ENCODE measurements at places on chromosomes 4 and X.

- no peak for DNase-seq
Measured at GRCh38 chrX:79146640-79147390, 2.3 kb downstream of the GPR174 start.

- DNase-seq: no peak
Measured at GRCh38 chr4:55445921-55446577, 50.3 kb downstream of the TMEM165 start.

DNA sequence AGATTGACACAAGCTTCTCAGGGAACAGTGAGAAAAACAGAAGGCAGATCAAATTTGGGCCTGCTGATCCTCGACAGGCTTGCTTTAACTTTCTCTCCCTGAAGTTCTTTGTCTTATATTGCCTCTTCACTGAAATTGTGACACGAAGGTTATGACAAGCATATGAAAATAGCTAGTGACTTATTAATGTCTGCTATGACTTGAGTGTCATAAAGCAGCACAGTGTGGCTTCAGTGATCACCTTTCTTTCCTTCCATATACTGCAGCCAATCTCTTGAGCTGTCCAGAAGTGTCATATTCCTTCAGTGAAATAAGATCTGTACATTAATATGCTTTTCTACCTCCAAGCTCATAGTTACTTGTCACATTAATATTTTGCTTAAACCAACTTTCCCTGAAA, 870.2 kb downstream of the C4orf33 start:
- no peak for DNase-seq

- no peak for DNase-seq
Measured at GRCh38 chr4:2694691-2695090, 61.4 kb downstream of the TNIP2 start.

GRCh38 chr4:11475871-11476270, 47.2 kb upstream of the HS3ST1 start:
- peak; percentile 55 for DNase-seq

DNA sequence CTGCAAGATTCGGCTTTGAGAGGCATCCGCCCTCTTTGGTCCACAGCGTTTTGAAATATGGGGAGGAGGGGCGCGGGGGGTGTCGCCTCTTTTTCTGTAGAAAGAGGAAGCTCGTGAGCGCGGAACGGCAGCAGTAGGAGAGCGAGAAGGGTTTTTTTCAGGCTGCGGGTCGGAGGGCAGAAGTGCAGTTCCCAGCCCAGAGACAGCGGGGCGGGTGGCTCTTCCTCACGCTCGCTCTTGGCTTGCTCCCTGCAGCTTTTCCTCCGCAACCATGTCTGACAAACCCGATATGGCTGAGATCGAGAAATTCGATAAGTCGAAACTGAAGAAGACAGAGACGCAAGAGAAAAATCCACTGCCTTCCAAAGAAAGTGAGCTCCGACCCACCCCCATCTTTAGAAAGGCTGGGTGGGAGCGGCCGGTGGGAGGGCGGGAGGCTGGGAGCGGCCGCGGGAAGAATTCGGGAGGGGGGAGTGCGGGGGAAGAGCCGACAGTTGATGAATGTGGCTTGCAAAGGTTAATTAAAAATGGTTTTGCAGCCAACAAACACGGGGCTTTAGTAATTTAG, 1.2 kb downstream of the TMSB4X start:
- DNase-seq: peak; percentile 48

DNA sequence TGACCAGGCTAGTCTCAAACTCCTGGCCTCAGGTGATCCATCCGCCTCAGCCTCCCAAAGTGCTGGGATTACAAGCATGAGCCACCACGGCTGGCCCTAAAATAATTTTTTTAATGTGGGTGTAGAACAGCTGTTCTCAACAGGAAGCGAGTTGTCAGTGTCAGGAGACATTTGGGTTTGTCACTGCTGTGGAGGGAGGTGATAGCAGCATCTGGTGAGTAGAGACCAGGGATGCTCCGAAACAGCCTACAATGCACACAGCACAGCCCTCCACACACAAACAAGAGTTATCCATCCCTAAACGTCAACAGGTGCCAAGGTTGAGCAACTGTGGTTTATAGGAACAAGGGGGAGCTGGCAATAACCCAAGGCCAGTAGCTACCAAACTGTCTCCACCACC, 243.4 kb upstream of the STS start:
- DNase-seq: no peak

DNA sequence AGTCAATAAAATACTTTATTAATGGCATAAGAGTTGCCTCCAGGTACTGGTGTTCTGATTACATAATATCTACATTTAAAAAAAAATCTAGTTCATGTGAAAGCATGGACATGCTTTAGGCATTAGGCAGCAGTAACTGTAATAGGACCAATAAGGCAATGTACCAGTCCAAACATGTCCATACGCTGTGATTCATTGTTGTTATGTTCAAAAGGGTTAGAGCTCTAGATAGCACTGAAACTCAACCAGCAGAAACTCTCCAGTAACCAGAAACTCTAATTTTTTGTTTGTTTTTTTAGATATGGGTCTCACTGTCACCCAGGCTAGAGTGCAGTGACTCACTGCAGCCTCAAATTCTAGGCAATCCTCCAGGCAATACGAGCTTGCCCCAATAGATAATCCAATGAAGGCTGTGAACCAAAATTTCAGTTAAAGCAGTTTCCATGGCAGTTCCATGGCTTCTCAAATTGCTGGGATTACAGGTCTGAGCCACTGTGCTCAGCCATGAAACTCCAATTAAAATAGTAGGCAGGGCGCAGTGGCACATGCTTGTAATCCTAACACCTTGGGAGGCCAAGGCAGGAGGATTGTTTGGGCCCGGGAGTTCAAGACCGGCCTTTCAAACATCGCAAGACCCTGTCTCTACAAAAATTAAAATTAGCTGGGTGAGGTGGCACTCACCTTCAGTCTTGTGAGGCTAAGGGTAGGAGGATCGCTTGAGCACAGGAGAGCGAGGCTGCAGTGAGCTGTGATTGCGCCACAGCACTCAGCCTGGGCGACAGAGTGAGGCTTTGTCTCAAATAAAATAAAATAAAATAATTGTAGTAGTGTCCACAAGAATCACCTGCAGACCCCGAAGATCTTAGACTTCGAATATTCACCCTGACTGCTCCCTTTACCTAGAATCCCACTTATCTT, 36.3 kb downstream of the MGARP start:
- DNase-seq: peak; percentile 3

- DNase-seq: no peak
Measured at GRCh38 chr4:61841714-61842113, 641.6 kb downstream of the ADGRL3 start.

DNA sequence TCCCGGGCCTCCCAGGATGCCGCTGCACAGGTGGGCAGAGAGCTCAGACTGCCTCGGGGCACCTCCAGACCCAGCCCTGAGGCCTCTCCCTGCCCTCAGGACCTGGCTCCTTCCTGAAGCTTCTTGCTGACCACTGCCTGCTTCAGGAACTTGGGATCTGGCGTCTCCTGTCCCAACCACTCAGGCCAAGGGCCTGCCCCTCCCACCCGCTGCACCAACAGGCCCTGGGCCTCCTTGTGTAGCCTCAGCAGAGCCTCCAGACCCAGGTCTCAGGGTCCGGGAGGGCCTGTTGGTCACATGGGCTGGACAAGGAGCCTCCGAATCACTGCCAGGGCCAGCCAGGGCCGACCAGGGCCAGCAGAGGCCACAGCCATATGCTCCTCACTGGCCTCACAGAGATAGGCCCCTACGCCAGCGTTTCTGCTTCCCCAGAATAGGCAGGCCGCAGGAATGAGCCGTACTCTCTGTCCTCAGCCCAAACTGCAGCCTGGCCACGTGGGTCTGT, 2.8 kb downstream of the MXD4 start:
- no peak for DNase-seq

DNA sequence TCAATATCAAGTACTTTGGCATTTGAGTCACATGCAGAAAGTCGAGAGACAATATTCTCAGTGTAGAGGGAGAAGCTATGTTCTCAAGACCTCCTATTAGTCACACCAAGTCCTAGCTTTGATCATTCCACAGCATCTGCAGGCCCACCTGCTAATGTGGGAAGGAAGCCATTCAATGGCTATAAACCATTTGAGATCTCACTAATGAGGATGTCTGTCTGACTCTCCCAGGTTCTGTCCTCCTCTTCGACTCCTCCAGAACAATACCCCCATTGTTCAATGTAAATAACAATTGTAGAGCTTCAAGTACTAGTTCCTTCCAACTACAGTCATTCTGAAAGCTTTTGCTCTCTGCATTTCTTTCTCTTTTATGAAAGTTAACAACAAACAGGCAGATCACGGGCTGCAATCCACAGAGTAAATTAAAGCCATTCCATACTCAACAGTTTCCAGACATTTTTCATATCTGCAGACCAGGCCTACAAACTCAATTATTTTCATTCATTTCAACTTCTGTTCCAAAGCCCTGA, 140.2 kb upstream of the EDNRA start:
- DNase-seq: peak; percentile 83

GRCh38 chrX:1443496-1444075, 9.1 kb downstream of the ASMTL start:
- no peak for DNase-seq

DNA sequence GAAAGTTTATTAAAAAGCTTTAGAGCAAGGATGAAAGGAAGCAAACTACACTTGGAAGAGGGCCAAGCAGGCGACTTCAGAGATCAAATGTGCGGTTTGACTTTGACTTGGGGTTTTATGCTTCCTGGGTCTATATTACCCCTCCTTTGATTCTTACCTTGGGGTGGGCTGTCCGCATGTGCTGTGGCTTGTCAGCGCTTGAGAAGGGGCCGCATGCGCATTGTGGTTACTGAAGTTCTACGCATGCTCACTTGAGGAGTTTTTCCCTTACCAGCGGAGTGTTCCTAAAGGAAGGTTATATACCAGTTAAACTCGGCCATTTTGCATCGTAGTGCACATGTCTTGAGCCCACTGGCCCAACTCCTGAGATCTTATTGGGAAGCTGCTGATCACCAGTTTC, 9.9 kb downstream of the ZNF157 start:
- DNase-seq: no peak

DNA sequence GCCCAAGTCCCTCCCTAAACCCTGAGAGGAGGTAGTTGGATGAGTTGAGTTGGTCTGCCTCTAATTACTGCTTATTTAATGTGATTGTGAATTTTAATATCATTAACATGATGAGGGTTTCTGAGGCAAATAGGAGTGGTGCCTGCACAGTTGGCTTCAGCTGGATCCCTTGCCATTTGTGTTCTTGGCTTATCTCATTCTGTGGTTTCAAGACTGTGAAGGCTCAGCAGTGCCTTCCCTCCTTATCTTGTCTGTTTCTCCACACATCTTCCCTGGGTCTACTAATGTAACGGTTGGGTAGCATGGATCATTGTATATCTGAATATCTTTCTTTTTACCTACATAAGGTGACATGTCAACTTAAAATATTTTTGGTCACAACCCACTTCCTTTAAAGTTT, 1.6 kb upstream of the SLC10A4 start:
- DNase-seq: no peak

DNA sequence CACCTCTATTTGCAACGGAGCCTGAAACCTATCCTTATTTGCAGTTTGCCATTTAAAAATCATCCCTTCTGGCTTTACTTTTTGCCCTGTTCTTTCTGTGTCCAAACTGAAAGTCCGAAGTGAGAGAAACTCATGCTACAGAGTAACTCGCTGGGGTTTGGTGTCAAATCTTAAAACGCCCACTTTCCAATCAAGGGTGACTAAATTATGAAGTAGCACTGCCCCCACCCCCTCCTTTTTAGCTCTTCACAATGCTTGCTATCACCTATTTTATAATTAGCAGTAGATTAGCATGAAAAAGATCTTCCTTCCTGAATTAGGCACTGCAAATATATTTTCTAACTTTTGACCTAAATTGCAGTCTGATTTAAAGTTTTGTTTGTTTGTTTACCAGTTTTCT, 52.5 kb downstream of the VGLL1 start:
- no peak for DNase-seq

DNA sequence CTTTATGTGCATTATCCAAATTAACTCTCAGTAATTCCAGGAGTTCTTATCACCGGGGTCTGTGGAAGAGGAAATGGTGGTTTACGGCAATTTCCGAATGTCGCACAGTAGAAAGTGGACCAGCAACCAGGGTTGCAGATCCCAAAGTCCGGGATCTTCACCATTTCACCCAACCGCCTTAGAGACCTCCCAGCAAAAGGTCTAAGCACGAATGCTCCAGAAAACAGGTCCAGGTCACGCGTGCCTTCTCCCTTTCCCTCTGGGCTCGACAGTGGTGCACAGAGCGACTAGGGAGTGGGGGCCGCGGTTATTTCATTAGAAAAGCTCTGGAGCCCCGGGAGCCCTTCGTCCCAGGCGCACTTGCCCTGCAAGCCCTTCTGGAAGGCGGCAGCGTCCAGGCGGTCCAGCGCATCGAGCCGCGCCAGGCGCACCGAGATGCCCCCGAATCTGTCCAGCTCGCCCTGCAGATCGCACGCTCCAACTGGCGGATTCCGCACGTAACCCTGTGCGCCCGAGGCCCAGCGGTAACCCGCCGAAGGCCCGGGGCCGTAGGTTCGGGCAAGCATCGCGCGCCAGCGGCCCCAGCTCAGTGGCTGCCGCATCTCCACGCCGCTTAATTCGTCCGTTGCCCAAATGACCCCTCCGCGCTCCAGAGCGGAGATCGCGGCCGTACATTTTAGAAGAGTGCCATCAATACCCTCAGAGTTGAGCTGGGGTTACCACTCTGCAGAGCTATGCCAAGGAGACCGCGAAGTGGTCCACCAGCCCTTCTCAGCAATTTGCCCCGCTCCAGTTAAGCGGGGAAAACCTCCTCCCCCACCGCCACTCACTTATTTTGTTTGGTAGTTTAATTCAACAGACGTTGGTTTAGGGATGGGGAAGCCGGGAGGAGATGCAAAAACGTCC, at the start of gene NUDT6:
NUDT6 (minus strand) TSS at position 627 of the 906 bp plus-strand sequence; CDS start at position 602, 25 bp downstream.
- peak; percentile 68 for DNase-seq

DNA sequence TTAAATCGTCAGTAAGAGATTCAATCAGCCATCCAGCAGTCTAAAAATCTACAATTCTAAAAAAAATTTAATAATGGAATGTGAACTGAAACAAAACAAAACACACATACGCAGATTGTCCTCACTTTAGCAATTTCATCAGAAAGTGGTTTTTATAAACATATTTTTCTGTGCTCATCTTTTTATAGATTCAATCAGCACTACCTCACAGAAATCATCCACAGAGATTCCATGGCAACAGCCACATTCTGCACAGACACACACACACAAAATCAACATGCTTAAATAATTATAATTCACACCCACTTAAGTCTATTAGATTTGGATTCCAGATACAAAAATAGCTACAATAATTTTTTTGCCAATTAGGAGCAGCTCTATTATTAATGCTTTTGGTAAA, 149.0 kb upstream of the KCNIP4 start:
- no peak for DNase-seq
